ENCODE measurements at places on chromosomes 7 and 10.
A peak's percentile ranks its signal among the peaks of the same experiment; 100 is the strongest.

DNA sequence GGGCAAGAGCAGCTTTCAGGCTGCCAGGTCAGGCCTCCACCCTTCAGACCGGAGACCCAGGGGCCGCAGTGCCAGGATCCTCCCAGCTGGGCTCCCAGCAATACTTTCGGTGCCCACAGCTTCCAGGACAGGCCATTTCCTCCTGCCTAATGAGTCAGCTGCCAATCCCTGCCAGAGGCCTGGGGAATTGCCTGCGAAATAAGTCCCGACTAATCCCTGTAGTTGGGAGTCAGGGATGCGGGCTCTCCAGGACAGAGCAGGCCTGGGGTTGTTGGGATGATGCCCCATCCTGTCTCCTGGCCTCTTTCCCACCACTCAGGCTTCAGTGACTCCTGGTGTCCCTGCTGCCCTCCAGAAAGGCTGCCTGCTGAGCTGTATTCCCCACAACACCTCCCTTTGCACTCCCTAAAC is 143.5 kb upstream of the UNC5B start:
- no peak for DNase-seq

GRCh38 chr7:138979226-138979979 is 1.8 kb downstream of the KIAA1549 start:
- no peak for DNase-seq

DNA sequence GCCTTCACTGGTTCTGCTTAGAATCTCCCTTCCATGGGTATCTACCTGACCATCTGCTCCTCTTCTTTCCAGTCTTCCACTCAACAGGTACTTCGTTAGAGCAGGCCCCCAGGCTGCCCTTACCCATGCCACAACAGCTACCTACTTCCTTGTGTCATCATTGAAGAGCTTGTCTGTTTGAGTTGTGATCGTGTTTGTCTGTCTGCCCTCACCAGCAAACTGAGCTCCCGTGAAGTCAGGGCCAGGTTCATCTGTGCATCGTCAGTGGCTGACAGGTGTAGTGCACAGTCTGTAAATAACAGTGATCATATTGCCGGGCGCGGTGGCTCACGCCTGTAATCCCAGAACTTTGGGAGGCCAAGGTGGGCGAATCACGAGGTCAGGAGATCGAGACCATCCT is 5.0 kb downstream of the NIPSNAP2 start:
- DNase-seq: no peak

DNA sequence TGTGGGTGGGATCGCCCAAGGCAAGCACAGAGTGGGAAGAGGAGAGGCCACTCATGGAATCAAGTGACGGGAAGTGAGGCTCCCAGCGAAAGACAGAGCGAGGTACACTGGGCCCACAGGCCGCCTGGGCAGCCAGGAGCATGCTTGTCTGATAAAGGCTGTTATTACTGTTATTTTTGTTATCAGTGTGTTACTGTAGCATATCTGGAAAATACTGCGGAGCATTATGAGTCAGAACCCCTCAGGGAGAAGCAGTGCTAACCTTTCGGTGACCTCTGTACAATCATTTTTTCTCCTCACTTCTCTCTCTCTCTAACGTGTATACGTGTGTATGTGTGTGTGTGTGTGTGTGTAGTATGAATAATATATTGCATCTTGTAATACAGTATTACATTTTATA is 3.8 kb upstream of the TCERG1L start:
- DNase-seq: no peak

- DNase-seq: no peak
These were observed 204.5 kb upstream of the PLXDC2 start for GRCh38 chr10:19611775-19612174.

DNA sequence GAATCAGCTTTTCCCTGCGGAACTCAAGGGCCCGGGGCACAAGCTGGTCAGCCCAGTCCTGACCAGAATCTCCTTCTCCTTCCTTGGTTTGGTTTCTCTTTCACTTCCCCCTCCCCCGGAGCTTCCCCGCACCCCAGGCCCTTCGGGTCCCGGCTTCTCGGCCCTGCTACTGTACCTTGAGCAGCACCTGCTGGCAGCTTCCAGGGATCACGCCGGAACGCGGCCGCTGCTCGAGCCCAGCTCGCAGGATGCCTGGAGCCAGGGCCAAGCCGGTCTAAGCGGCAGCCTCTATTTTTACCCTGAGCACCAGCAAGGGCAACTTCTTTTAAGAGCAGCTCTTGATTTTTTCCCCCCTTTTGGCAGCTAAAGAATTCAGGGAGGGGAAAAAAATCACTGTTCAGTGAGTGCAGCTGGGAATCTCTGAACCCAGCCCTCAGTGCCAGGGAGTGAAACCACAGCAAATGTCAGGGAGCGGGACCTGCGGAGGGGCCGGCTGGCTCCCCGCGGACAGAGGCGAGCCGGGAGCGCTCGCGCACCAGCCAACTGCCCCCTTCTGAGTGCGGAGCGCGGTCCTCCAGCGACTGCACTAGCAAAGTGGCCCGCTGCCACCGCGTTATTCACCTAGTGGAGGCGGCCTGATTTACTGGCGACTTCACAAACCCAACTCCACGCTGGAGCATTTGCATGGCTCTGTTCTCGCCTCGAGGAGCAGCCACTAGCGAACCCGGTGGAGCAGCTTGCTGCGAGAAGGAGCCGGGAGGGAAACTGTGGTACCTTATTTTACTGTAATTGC is 2.4 kb upstream of the INHBA start:
- DNase-seq: peak; percentile 18

DNA sequence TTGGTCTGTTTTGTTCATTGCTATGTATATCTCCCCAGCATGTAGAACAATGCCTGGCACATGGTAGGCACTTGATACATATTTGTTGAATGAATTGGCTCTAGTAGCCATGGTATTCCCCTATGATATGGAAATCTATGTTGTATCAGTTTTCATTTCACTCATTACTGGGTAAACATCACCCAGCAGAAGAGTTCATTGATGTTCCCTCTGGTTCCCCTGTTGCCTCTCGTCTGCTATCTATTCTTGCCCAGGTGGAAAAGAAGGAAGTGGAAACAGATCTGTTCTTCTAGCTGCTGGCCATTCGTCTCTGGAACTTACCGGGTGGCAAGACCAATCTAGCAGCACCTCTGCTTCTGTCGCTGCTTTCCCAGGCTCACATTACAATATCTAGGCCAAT is 71.5 kb downstream of the LRRC4 start:
- DNase-seq: no peak

DNA sequence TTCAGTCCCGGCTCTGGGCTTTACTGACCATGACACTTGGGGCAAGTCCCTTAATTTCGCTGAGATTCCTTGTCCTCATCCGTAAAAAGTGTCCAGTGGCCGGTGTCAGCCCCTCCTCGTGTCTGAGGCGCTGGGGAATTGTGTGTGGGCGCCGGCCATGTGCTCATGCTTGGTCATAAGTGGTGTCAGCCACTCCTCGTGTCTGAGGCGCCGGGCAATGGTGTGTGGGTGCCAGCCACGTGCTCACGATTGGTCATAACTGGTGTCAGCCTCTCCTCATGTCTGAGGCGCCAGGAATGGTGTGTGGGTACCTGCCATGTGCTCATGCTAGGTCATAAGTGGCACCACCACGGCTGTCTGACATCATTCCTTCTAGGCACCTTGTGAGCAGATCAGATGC is 40.7 kb upstream of the DMBT1 start:
- DNase-seq: no peak

DNA sequence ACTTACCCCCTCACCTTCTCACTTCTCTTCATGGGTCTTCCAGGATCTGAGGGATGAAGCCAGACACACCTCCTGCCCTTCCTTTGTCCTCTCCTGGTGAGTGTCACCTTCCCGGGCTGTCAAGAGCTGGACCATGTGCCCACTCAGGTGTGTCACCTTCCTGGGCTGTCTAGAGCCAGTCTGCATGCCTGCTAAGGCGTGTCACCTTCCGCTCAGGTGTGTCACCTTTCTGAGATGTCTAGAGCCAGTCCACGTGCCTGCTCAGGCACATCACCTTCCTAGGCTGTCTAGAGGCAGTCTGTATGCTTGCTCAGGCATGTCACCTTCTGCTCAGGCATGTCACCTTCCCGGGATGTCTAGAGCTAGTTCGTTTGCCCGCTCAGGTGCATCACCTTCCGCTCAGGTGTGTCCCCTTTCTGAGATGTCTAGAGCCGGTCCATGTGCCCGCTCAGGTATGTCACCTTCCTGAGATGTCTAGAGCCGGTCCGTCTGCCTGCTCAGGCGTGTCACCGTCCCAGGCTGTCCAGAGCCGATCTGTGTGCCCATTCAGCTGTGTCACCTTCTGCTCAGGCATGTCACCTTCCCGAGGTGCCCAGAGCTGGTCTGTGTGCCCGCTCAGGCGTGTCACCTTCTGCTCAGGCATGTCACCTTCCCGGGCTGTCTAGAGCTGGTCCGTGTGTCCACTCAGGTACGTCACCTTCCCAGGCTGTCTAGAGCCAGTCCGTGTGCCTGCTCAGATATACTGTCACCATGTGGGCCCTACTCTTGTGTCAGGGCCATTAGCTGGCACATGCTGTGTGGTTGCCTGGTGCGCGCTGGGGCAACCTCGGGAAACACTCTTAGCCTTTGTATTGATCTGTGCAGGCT is 245.3 kb downstream of the EBF3 start:
- no peak for DNase-seq

GRCh38 chr7:45156516-45157272 is 897 bp upstream of the RAMP3 start:
- DNase-seq: no peak

- DNase-seq: no peak
These were observed 648 bp downstream of the HUS1 start for GRCh38 chr7:47978790-47979144.

DNA sequence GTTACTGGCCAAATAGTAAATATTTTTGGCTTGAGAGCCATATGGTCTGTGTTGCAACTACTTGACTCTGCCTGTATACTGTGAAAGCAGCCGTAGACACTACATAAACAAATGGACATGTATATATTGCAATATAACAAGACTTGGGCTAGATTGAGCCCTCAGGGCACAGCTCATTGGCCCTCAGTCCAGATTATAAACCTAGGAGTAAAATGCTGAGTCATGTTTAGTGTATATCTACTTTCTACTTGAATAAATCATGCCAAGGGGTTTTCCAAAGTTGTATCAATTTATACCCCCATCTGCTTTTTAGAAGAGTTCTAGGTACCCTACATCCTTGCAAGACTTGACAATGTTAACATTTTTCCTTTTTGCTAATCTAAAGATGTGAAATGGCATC is 27.4 kb upstream of the POU6F2 start:
- DNase-seq: no peak

DNA sequence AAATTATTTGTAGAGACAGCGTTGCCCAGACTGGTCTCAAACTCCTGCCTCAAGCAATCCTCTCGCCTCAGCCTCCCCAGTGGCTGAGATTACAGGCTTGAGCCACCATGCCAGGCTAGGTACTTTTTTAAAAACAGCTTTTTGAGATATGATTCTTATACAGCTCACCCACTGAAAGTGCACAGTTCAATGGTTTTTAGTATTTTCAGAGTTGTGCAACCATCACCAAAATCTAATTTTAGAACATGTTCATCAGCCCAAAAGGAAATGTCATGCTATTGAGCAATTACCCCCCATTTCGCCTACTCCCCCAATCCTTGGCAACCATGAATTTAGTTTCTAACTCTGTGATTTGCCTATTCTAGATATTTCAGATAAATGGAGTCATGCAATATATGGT is 73.7 kb downstream of the EVX1 start:
- no peak for DNase-seq

GRCh38 chr7:82286096-82286797 is 157.3 kb downstream of the CACNA2D1 start:
- no peak for DNase-seq

GRCh38 chr7:127383123-127383835 is 9.2 kb downstream of the ZNF800 start:
- no peak for DNase-seq

GRCh38 chr7:135792363-135792668 is 43.7 kb upstream of the FAM180A start:
- no peak for DNase-seq

DNA sequence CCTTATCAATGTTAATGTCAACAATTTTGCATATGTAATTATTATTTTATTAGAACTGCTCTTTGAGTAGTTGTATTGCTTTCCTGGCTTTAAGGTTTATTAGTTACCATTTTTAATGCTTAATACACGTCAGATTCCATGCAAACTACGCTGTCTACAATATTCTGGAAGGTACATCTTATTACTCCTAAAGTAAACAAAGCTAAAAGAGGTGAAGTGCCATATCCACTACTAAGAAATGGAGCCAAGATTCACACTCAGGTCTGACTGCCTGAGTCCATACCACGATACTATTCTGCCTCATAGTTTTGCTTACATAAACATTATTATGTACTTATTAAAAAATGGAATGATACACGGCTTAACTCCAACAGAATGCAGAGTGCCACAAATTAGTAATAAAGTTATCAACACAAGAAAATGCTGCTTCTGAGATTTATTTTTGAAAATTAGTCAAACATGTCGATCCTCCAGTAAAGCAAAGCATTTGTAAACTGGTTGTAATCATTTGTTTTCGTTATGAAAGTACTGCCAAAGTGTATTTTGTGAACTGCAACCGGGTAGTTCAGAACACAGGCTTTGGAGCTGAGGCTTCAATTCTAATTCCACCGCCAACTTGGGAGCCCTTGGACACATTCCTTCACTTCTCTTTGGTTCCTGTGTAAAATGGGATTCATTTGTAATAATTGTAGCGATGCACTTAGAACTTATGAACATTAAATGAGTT is 1.1 kb upstream of the DMTF1 start:
- DNase-seq: no peak

GRCh38 chr7:21508538-21508937 is 34.3 kb upstream of the DNAH11 start:
- no peak for DNase-seq

- DNase-seq: no peak
These were observed 617 bp upstream of the FOXI2 start for GRCh38 chr10:127736222-127736914.

DNA sequence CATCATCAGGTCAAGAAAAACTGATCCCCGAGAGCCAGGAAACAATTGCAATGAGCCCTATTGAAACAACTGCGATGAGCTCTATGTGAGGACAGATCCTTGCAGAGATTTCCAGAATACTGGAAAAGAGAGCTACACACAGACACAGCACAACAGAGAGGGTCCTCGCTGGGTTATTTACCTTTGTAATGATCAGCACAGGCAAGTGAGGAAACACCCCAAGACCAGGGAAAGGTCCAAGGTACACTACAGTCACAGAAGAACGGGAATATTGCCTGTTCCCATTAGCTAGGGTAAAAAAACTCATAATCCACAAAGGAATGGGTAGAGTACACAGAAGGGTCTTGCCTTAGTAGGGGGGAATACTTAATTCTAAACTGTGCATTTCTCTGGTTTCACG is 152.7 kb downstream of the ZNF438 start:
- no peak for DNase-seq

- no peak for DNase-seq
These were observed 41.8 kb upstream of the TRIM8 start for GRCh38 chr10:102602272-102603045.

GRCh38 chr10:123761038-123761428 is 94.9 kb downstream of the GPR26 start:
- no peak for DNase-seq

- DNase-seq: no peak
These were observed 620 bp downstream of the ZNF117 start for GRCh38 chr7:64990216-64990615.
